ENCODE measurements at places on chromosomes 5 and 9.

DNA sequence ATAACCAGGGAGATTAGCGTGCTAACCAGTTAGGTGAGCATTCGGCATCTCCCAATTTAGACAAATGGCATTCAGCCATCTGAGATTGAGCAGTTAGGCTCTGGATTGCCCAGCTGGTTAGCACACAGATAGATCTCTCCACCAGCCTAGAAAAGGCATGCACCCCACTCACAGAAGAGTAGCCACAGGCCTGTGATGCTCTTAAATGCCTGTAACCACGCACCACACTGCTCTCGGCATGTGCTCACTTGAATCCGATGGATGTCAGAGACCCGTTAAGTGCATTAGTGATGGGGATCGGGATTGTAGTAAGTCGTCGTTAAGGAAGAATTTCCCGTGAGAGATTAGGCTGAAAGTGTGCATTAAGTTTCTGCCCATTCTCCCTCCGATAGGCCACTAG lies 23.0 kb downstream of the MARCHF6 start:
- no peak for DNase-seq

GRCh38 chr9:18393340-18394130 lies 80.4 kb upstream of the ADAMTSL1 start:
- DNase-seq = no peak

GRCh38 chr9:3820643-3821042 lies 294.8 kb upstream of the RFX3 start:
- DNase-seq = no peak

GRCh38 chr9:81656004-81656403 lies 33.3 kb downstream of the TLE1 start:
- no peak for DNase-seq

- DNase-seq = no peak
Measured at GRCh38 chr5:80064124-80064523, 29.0 kb downstream of the THBS4 start.

DNA sequence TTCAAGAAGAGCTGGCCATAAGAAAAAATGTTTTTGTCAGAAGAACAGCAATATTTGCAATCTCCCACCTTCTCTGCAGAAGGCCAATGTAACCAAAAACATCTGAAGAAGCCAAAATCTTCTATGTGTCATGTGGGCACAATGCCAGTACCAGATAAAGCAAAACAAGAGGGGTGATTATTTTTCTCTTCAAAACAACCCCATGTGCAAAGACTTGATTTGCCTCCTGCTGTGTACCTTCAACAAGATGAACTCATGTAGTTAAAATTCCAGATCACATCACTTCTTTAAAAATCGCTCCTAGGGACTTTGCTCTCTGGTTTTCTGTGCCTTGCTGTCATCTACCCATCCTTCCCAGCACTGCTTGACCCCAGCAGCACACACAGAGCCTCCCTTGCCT lies 134.0 kb upstream of the MAP3K1 start:
- DNase-seq = no peak

GRCh38 chr9:136122425-136123383 lies 4.0 kb upstream of the TMEM250 start:
- peak; percentile 82 for DNase-seq

DNA sequence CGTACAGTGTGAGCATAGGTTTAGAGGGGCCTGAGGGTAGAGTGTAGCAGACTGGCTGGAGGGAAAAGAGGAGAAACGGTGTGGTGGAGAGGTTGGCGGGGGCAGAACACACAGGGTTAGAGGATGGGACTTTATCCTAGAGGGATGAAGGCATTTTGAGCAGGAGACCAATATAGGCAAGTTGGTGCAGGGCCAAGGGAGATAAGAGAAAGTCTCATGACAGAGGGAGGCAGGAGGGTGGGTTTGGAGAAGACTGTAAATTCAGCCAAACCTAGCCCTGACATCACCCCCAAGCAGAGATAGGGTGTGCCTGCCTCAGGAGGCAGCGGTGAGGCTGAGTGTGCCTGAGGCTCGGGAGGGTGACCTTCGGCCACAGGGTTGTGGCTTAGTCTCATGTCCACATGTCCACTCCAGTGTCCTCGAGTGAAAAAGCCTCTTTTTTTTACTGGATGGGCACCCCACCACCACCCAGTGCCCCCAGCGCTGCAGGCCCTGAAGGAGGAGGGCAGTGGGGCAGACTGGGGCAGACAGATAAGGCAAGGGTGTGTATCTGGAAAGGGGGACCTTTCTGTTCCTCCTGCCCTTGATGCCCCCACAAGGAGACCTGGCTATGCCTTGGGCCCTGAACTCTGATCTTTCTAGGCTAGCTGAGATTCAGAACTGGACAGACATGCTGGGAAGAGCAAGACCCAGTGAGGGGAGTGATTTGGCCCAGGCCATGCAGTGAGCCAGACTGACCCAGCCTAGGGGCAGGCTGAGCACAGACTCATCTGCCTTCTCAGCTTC lies 108.7 kb downstream of the RGS3 start:
- no peak for DNase-seq

DNA sequence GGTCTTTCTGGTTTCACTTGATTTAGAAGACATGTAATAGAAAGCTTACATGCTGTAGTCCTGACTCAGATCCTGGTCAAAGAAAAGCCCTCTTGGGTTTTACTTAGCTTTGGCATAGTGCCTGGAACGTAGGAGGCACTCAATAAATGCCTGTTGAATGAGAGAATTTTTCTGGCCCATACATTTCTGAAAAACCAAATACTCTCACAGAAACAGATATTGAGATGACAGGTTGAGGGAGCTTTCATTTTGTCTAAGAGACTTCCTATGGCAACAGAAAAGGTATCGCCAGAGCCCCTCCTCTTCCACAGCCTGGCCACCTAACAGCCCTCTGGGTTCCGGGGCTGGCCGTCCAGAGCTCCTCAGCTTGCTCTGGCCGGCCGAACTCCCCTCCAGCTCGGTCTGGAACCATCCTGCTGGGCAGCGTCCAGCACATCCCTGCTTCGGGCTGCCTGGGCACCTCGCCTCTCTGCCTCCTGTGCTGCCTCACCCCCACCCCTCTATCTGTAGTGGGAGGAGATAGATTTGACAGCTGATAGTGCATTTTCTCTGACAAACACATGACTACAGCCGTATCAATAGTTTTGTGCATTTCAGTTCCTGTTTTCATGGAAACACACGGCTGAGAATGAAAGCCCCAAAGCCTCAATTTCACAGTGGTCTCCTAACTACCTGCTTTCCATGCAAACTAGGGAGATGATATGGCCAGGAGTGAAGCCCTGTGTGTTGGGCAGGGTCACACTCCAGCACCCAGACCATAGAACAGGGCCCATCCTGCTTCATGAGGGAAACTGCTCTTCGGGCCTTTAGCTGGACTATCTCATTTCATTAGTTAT lies 1.1 kb downstream of the IL4 start:
- no peak for DNase-seq

DNA sequence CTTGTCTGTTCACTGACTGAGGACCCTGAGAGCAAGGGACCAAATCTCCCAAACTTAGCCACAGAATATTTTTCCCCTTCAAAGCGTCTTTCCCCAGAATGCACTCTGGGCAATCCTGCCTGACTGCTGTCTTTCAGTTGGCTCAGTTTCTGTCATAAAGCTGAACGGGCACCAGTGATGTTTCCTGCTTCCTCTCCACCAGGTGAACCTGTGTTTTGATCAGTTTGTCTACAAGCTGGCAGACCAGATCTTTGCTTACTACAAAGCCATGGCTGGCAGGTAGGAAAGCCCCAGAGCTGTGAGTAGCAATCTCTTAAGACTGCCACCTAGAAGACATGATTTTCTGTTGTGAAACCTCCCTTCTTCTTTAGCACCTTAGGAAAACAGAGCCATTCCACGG lies 61.8 kb downstream of the CYFIP2 start:
- no peak for DNase-seq

- no peak for DNase-seq
Measured at GRCh38 chr5:8270246-8270645, 401.3 kb downstream of the MTRR start.

DNA sequence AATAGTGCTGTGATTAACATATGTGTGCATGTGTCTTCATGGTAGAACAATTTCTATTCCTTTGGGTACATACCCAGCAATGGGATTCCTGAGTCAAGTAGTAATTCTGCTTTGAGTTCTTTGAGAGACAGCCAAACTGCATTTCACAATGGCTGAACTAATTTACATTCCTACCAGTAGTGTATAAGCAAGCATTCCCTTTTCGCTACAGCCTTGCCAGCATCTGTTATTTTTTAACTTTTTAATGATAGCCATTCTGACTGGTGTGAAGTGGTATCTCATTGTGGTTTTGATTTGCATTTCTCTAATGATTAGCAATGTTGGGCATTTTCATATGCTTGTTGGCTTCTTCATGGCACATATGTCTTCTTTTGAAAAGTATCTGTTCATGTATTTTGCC lies 308.5 kb downstream of the ARRDC3 start:
- DNase-seq = no peak

- DNase-seq = peak; percentile 76
Measured at GRCh38 chr9:114696814-114697544, 15.0 kb upstream of the TEX48 start.

- peak; percentile 60 for DNase-seq
Measured at GRCh38 chr5:32538031-32538547, 47.3 kb upstream of the SUB1 start.

- no peak for DNase-seq
Measured at GRCh38 chr5:82156874-82157273, 121.3 kb downstream of the RPS23 start.

DNA sequence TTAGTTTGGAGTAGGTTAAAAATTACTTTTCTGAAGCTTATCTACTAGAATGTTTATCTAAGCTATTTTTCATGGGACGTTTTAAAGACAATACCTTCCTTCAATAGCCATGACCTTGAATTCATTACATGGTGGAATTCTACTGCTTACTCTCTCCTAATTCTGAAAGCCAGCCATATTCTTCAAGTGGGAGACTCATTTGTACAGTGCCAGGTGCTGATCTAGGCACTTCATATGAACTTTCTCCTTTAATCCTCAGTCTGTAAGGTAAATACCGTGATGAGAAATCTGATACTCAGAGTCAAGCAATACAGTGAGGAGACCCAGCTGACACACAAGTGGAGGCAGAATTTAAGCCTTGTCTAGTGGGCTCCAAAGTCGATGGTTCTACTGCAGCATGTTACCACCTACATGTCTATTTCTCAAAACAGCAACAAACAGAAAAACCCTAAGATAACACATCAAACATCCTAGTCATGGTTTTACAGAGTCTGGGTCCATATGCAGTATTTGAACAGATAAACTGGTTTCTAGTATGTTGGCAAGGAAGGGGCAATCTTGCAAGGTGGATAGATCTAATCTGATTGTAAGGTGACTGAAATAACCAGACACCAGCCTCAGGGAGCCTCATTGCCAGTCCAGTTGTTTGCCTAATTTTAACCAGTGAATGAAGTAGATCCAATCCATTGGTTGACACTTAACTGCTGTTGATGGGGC lies 243.7 kb downstream of the PIK3R1 start:
- DNase-seq = no peak

DNA sequence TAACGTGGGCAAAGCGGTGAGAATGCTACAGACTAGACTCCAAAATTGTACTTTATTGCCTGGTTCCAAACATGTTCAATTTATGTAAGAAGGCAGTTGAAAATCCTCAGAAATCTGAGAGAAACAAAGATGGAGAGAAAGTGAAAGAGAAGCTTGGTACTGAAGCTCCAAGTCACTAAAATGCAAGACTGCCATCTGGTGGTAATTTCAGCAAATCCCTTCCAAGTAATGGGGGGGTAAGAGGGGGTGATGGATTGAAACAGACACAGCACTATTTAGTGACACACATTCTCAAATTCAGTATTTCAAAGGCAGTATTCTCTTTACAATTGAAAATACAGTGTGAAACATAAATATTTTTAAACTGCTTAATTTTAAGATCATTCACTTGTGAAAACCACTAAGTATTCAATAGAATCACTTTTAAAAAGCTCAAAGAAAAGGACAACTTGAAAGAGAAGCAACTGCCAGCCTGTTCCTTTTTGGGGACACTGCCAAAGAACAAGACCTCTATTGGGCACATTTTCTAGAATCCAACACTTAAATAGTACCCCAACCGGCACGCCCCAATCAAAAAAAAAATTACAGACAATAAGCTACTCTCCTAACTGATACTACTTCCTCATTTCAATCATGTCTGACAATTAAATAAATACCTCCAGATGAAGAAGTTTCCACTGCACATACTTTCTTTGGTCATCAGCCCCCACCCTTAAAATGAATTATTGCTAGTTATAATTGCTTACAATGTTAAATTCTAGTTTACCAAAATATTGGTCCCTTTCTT lies 131.5 kb downstream of the AGTPBP1 start:
- peak; percentile 15 for DNase-seq

GRCh38 chr9:75019022-75019421 lies 9.1 kb downstream of the CARNMT1 start:
- DNase-seq = no peak

GRCh38 chr5:14241141-14241540 lies 98.0 kb downstream of the TRIO start:
- no peak for DNase-seq

DNA sequence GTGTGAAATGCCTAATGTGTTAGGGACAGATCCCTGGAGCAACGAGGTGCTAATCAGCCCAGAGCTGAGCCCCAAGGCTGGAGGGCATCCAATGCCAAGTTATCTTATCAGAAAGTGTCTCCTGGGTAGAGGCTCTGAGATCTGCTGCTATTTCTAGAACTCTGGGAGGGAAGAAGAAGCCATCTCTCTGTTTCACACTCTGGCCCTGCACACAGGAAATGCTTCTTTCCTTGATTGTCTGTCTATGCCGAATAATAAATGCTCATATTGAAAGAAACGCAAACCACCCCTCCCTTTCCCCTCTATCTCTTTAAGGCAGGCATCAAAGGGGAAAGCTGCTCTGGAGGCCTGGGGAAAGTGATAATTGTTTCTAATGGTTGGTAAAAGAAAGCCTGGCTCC lies 166.7 kb downstream of the PAPPA start:
- DNase-seq = no peak

DNA sequence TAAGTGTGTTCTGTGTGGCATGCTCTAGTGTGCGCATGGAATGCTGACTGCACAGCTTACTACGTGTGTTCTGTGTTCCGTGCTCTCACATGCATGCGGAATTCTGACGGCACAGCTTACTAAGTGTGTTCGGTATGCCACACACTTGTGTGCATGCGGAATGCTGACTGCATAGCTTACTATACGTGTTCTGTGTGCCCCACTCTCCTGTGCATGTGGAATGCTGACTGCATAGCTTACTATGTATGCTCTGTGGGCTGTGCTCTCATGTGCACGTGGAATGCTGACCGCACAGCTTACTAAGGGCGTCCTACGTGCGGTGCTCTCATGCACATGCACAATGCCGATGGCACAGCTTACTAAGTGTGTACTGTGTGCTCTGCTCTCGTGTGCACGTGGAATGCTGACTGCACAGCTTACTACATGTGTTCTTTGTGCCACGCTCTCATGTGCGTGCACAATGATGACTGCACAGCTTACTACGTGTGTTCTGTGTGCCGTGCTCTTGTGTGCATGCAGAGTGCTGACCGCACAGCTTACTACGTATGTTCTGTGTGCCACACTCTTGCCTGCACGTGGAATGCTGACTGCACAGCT lies 548.9 kb downstream of the IRX1 start:
- no peak for DNase-seq

All from activated naive CD4-positive, alpha-beta T cell treated with Interleukin-2 at 50 U/mL for 16 hours (primary cell).